NCI-H187 treated with DMSO at 0.1 percent for 48 hours (cell line): ENCODE measurements at places on chromosomes 5 and 9.
A peak's percentile ranks its signal among the peaks of the same experiment; 100 is the strongest.

GRCh38 chr9:94204174-94204573, 54.9 kb upstream of the ZNF169 start:
- DNase-seq = no peak

DNA sequence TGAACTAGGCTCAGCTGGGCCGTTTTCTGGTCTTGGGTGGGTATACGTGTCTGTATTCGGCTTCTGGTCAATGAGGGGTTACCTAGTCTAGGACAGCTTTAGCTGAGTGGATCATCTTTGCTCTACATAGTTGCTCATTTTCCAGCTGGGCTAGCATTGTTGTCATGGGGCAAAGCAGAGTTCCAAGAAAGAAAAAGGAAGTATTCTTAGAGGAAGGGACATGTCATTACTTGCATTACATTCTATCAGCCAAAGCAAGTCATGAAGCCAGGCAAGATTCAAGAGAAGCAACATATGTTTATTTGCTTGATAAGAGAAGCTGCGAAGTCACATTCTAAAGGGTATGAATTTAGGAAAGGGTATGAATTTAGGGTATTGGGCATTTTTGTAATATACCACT, 396.5 kb downstream of the ZNF608 start:
- DNase-seq = no peak

DNA sequence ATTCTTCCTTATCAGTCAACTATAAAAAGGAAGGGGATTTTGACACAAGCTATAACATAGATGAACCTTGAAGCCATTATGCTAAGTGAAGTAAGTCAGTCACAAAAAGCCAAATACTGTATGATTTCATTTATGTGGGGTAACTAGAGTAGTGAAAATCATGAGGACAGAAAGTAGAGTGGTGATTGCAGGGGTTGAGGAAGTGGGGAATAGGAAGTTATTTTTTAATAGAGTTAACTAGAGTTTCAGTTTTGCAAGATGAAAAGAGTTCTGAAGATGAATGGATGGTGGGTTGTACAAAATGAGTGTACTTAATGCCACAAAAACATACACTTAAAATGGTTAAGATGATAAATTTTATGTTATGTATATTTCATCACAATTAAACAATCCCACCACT, 65.4 kb upstream of the FAM174A start:
- no peak for DNase-seq

GRCh38 chr9:107674721-107675277, 185.2 kb upstream of the KLF4 start:
- no peak for DNase-seq

DNA sequence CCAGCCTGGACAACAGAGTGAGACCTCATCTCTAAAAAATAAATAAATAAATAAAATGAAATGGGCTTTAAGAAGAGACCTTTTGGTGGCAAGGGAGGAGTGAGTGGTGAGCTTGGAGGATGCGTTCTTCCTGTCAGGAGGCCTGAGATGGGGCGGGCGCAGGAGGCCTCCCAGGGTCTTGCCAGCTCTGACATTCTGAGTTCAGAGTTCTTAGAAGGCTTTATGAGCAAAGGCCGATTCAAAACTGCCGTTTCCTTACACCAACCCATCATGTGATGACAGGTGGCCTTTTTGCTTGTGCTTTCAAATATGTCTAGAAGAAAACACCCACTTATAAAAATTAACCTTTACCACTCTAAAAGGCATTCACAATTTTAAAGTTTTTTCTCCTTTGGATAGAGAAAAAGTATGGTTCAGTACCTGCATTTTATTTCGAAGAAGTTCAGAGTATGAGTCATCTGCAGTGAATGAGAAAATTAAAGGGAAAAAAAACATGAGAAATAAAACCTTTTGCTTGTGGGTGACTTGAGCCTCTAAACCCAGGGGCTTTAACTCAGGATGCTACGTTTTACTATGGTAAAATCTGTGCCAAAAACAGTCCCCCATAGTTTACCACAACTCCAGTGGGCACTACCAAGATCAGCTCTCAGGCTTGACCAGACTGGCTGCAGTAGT, 157.4 kb upstream of the OTULINL start:
- no peak for DNase-seq

DNA sequence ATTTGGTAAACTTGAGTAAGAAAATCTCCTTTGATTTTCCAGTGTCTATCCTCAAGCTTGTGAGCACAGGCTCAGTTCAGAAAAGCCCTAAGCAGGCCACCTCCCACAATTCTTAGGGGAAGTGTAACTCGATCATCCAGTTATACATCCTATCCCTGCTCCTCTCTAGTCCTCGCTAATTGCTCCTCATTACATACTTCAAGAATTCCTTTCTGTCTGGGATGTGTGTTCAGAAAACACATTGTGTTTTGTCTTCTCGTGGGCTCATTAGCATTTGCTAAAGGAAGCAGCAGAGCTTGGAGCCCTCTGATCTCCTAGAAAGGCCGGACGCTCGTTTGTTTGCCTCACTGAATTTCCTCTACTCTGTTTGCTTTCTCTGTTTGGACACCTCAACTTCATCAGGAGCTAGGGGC, 268.2 kb upstream of the RFX3 start:
- DNase-seq = peak; percentile 48

DNA sequence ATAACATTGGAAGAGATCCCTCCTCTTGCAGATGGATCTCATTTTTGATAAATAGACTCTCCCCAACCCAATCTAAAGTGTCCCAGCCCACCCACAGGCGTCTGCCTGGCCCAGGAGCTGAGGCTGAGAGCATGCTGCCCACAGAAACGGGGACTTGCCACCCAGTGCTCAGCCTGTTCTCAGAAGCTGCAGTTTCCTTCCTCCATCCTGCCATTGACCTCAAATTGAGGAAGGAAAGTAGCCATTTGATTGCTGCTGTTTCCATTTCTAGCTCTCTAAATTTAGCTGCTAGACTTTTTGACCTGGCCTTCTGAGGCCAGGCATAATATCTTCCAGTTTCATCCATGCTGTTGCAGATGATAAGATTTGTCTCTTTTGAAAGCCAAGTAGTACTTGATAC, 31.1 kb upstream of the FRMD3 start:
- no peak for DNase-seq

DNA sequence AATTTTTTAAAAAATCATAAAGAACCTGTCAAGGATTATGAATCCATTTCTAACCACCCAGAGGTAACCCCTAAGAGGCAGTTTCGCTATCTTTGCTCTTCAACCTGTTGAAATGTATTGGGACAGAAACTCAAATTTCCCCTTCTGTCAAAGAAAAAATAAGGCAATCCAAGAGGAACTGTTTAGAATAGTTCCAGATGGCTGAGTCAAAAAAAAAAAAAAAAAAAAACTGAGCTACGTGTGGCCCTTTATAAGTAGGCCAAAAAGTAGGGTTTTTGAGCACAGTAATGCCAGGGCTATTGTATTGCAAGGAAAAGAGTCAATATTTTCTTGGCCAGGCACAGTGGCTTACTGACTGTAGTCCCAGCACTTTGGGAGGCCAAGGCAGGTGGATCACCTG, 94.9 kb downstream of the RAD23B start:
- no peak for DNase-seq

DNA sequence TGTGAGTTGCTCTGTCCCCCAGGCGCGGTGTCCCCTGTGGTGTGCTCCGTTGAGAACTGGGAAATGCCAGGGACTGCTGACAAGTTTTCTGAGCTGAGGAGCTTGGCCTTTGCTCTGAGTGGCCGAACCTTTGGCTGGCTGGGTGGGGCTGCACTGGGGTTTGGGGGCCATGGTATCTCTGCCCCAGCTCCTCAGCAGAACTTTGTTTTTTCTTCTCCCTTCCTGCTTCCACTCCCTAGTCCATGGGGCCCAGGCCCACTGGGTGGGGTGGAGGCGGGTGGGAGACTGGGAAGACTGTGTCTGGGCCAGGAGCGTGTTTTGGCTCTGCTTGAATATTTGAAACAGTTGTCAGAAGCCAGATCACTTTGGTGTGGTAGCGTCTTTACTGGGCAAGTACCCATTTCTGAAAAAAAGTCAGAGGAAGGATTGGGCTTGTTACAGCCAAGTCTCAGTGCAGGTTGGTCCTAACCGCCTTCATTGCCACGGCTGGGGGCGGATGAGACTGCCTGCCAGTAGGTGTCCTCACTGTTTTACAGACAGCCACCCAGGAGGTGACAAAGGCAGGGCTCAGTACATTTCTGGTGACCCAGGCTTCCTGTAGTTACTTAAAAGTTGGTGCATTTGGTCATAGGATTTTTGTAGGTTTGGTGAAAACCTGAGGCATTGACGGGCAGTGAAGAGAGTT, 92.7 kb downstream of the DAB2IP start:
- no peak for DNase-seq

- DNase-seq = no peak
These were observed 164.8 kb downstream of the ARHGAP26 start for GRCh38 chr5:142935014-142935413.

GRCh38 chr5:32720300-32720699, 9.2 kb downstream of the NPR3 start:
- DNase-seq = no peak

DNA sequence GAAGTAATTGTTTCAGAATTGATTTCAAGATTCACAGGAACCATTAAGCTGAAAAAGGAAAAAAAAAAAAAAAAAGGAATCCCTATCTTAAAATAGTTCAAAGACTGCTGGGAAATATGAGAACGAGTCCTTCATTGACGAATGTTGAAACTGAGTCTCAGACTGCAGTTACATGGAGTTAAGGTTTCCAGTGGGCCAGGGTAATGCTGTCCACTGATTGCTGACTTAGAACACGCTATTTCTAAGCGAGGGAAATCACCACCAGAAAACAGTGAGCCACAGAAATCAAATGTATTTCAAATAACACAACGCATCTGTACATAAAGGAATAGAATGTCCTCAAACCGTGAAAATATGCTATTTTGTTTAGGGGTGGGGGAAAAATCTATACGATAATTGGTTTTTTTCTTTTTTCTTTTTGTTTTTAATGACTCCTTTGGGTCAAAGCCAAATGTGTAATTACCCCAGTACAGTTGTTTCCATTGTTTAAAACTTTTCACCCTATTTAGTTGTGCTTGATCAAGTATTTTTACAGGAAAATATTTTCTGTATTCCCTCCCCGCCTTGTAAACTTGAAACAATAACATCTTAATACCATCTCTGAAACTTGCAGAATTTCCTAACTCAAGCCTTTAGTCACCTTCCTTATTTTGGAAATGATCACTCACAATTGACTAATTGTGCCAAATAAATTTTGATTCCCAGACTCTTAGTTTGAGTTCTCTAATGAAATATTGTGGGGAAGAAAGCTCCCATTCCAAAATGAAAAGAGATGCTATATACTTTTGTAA, 208.3 kb downstream of the MCTP1 start:
- DNase-seq = no peak

GRCh38 chr5:65539827-65540226, 23.1 kb downstream of the CENPK start:
- DNase-seq = no peak

GRCh38 chr5:149847611-149848010, 97.0 kb downstream of the PDE6A start:
- DNase-seq = no peak
